ENCODE measurements at places on chromosomes 12 and 14. TPM values are rescaled to one million over a fixed set of nuclear protein-coding genes. Genes with fewer than 3 reads are reported as not detected.

The SLC25A21 gene
- polyA plus RNA-seq: not detected

The ATL1 gene
- polyA plus RNA-seq: 4.1 TPM

The MDGA2 gene
- not detected for polyA plus RNA-seq

The ACTR6 gene
- 29.8 TPM for polyA plus RNA-seq

The HVCN1 gene
- 441 TPM for polyA plus RNA-seq

The CCDC177 gene
- polyA plus RNA-seq: not detected

The WSB2 gene
- polyA plus RNA-seq: 4.5 TPM

The MANSC1 gene
- 0.23 TPM for polyA plus RNA-seq

The PRR13 gene
- polyA plus RNA-seq: 689 TPM

The HOXC4 gene
- polyA plus RNA-seq: 2.3 TPM

The TSPAN19 gene
- not detected for polyA plus RNA-seq

The CCDC91 gene
- 67.5 TPM for polyA plus RNA-seq

The TAS2R30 gene
- polyA plus RNA-seq: 0.13 TPM

The KRT3 gene
- polyA plus RNA-seq: not detected

The JKAMP gene
- polyA plus RNA-seq: 40.9 TPM

The SIRT4 gene
- polyA plus RNA-seq: 0.74 TPM

The ASCL1 gene
- polyA plus RNA-seq: not detected

The CNTN1 gene
- not detected for polyA plus RNA-seq

The TPH2 gene
- not detected for polyA plus RNA-seq

The HOXC12 gene
- not detected for polyA plus RNA-seq

The TRIP11 gene
- polyA plus RNA-seq: 74.3 TPM

The KRT77 gene
- not detected for polyA plus RNA-seq

The PRKD1 gene
- polyA plus RNA-seq: 1.0 TPM

The LYZ gene
- 9.2 TPM for polyA plus RNA-seq

The HCAR3 gene
- polyA plus RNA-seq: not detected

The TOMM20L gene
- not detected for polyA plus RNA-seq

The FZD10 gene
- not detected for polyA plus RNA-seq

The CLEC9A gene
- not detected for polyA plus RNA-seq

The HELB gene
- polyA plus RNA-seq: 6.9 TPM

The SERPINA3 gene
- polyA plus RNA-seq: not detected

The ZDHHC22 gene
- polyA plus RNA-seq: not detected

The SERPINA10 gene
- not detected for polyA plus RNA-seq

The RNASE3 gene
- not detected for polyA plus RNA-seq

The EPYC gene
- not detected for polyA plus RNA-seq

The GPR68 gene
- 1.6 TPM for polyA plus RNA-seq
